Ovary (tissue), 10 donors: ENCODE measurements at places on chromosomes 4 and X. TPM values are rescaled to one million over a fixed set of nuclear protein-coding genes. Genes with fewer than 3 reads are reported as not detected.

TCP11X2 gene
- not detected for total RNA-seq

GASK1B gene
- 78.1 TPM for total RNA-seq

XAGE1B gene
- not detected for total RNA-seq

POU4F2 gene
- not detected for total RNA-seq

DNA sequence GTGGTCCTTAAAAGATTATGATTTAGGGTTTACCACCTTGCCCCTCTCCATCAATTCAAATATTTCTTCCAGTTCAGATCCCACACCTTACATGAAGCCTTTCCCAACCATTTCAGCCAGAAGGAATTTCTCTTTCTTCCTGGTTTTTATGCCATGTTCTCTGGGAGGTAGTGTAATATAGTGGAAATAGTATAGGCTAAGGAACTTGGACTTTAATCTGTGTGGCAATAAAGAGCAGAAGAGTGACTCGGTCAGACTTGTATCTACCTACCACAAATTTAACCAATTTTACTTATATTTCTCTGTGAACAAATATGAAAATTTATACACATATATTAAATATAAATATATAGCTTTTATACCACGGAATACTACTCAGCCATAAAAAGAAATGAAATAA is 18.4 kb upstream of the CISD2 start:
- H3K4me3 ChIP-seq: no peak overlapping the region
- no peak for DNase-seq
- no peaks in the 10 kb centered on the region for H3K36me3 ChIP-seq

GRCh38 chr4:80107374-80107773 is 34.3 kb upstream of the ANTXR2 start:
- H3K27ac ChIP-seq: no peak overlapping the region
- no peaks in the 10 kb centered on the region for H3K4me1 ChIP-seq
- H3K4me3 ChIP-seq: no peak overlapping the region
- no peak for DNase-seq
- H3K27me3 ChIP-seq: no peaks in the 10 kb centered on the region
- H3K36me3 ChIP-seq: no peaks in the 10 kb centered on the region

DCAF8L2 gene
- 0.43 TPM for total RNA-seq
